ENCODE measurements at places on chromosomes 13 and 19.
A peak's percentile ranks its signal among the peaks of the same experiment; 100 is the strongest.

DNA sequence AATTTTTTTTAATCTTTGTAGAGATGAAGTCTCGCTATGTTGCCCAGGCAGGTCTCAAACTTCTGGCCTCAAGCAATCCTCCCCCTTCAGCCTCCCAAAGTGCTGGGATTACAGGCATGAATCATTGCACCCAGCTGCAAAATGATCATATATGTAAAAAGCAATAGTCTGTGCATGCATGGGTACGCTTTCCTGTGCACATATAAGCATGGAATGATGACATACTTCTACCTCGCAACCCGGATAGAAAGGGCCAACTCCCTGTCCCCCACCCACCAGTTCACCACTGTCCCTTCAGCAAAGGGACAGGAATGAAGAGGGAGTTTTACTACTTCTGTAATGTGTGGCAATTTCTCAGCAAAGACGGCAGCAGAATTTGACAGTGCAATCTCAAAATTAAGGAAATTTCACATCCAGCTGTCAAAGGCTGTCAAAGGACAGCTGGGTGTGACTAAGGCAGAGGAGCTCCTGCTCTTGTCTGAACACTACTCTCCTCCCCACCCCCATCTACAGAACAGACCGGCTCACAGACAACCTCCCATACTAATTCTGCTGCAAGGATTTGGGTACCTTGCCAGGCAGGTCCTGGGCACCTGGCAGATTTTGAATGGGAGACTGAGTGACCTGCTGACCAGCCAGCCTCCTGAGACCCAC is 95.6 kb downstream of the TSHZ3 start:
- DNase-seq, result no peak

DNA sequence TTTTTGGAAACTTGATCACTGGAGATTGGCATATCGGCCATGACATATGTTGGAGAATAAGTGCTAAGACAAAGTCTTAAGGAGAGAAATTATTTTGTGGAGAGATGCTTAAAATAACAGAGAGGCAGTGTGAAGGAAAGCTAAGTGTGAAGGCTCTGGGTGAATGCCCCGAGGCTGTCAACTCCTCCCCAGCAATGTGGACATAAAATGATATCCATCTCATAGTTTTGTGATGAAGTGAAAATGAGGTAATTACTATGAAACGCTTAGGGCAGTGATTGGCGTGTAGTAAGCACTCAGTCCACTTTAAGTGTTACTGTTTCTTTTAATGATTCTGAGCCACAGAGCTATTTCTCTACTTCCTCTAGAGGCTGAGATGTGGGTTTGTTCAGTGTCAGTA is 195.8 kb upstream of the KLF12 start:
- no peak for DNase-seq

- no peak for DNase-seq
These were observed 26.3 kb downstream of the EPS15L1 start for GRCh38 chr19:16445238-16446107.

GRCh38 chr19:52492994-52493470 is 34.4 kb upstream of the ZNF808 start:
- no peak for DNase-seq

DNA sequence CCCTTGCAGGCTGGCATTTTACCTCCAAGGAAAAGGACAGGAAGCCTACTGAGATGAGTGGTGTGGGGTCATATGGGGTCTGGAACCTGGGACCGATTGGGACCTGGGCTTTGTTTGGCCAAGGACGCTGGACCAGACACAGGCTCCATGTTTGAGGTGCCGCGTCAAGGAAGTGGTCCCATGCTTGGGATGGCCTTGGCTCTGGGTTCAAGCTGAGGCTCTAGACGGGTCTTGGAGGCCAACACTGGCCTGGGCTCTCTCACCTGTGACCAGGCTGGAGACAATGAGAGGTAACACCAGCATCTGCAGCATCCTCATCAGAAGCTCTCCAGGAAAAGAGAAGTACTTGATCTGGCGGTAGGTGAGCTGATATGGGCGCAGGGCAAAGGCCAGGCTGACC is 8.2 kb downstream of the SLC1A6 start:
- no peak for DNase-seq

DNA sequence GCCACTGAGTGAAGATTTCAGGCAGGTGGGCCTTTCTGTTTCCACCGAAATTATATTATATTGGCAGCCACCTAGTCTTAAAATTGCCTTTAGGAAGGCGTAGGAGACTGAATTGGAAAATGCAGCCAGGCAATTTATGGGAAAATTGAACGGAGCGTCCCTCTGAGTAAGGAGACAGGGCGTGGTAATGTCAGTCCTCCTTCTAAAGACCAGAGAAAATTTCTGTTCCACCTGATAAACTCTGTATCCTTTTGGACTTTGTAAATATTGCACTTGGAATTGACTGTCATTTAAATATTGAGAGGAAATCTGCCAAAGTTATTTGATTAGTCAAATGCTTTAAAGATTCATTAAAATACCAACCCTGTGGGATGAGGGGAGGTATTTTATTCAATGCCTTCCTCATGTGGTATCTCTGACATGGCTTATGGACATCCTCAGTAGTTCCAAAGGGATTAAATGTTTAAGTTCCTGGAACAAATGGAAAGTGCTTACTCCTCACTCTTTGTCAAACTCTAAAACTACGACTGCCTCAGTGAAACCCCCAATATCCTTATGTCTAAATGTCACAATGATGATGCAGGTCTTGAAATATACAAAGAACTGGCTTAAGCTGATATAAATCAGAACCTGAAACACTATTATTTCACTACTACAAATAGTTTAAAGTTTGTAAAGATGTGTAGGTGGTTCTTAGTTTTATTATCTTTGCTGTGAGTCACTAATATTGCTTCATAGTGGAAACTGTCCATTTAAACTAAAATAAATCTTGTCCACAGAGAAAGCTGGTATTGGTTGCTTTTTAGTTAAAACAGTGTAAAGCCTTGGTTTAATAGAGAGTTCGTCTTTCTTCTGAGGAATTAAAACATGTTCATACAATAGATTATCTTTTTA is 203.2 kb downstream of the FGF14 start:
- no peak for DNase-seq

GRCh38 chr13:32837307-32837972 is 178.8 kb upstream of the KL start:
- DNase-seq, result no peak

- DNase-seq, result no peak
These were observed 55.1 kb upstream of the NBEA start for GRCh38 chr13:34886987-34887386.

DNA sequence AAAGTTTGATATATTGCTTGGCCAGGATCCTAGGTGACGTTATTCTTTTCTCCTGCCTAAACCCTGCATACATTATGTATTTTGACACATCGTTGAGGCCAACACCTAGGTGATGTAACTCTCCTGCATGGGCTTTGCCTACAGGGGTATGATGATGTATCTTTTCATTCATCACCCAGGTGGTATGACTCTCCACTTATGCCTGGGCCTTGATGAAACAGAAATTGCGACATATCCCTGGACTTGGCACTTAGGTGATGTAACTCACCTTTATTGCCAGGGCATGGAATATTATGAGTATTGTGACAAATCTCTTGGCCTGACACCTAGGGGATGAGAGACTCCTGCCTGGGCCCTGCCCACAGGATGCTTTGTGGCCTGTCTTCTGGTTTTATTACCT is 18.5 kb upstream of the ZNF681 start:
- DNase-seq, result no peak

- peak; percentile 93 for DNase-seq
These were observed at the start of gene CLN5 for GRCh38 chr13:76991796-76992547. CLN5 (plus strand) TSS chr13:76992081; CDS start chr13:76992099, 18 bp downstream.

GRCh38 chr19:28367146-28367545 is 845.8 kb downstream of the UQCRFS1 start:
- no peak for DNase-seq

- no peak for DNase-seq
These were observed 5.1 kb upstream of the PCDH9 start for GRCh38 chr13:67235265-67235664.

GRCh38 chr13:95349267-95349666 is 48.0 kb upstream of the ABCC4 start:
- DNase-seq, result no peak

GRCh38 chr13:87903553-87903952 is 232.4 kb downstream of the SLITRK5 start:
- no peak for DNase-seq

GRCh38 chr13:19173752-19174151 is 7.9 kb downstream of the TUBA3C start:
- DNase-seq, result no peak

DNA sequence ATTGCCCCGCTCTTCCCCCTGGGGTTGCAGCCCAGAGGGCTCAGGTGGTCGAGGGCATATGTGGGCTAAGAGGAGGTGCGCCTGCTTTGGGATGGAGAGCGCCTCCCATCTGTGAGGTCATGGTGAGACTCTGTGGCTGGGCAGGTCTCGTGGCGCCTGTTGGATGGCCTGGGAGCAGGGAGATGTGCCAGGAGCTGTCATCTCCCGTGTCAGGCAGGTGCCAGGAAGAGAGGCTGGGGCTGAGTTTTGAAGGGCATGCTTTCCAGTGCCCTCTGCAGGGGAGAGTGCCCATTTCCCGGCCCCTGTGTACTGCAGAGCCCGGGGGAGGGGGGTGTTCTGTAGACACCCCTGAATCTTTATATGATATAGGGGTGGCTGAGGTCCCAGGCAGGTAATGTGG is 2.8 kb downstream of the WTIP start:
- no peak for DNase-seq

DNA sequence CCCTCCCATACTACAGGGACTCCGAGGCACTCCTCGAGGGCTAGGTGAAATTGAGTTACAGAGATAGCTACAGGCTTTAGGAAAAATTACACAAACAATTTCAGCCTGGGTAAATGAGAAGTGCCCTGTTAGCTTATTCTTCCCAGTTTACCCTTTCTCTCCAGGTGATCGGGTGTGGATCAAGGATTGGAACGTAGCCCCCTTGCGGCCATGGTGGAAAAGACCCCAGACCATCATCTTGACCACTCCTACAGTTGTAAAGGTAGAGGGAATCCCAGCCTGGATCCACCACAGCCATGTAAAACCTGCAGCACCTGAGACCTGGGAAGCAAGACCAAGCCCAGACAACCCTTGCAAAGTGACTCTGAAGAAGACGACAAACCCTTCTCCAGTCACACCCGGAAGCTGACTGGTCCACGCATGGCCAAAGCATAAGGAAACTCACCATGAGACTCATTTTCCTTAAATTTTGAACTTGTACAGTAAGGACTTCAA is 600.6 kb downstream of the UQCRFS1 start:
- no peak for DNase-seq

- DNase-seq, result peak; percentile 71
These were observed 5.2 kb upstream of the LMNB2 start for GRCh38 chr19:2461751-2462634.

- DNase-seq, result no peak
These were observed 65.4 kb downstream of the KL start for GRCh38 chr13:33081666-33082065.

DNA sequence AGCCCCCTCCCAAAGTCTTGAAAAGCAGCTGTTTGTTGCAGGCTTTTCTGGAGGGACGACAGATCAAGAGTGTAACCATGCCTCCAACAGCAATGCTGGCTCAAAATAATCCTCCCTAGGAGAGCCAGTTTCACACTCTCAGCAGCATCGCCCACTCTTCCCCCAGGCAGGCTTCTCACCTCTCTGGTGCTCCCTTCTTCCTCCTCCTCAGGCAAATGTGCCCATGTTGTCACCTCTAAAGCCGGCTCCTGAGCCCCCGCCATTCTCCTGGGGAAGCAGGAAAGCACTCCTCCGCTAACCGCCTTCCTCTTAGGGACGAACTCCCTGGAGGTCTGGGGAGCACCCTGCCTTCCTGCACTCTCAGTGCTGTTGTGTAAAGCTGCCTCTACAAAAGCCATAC is 98.9 kb upstream of the SGCG start:
- no peak for DNase-seq

GRCh38 chr13:76917095-76917494 is 30.9 kb upstream of the KCTD12 start:
- no peak for DNase-seq

DNA sequence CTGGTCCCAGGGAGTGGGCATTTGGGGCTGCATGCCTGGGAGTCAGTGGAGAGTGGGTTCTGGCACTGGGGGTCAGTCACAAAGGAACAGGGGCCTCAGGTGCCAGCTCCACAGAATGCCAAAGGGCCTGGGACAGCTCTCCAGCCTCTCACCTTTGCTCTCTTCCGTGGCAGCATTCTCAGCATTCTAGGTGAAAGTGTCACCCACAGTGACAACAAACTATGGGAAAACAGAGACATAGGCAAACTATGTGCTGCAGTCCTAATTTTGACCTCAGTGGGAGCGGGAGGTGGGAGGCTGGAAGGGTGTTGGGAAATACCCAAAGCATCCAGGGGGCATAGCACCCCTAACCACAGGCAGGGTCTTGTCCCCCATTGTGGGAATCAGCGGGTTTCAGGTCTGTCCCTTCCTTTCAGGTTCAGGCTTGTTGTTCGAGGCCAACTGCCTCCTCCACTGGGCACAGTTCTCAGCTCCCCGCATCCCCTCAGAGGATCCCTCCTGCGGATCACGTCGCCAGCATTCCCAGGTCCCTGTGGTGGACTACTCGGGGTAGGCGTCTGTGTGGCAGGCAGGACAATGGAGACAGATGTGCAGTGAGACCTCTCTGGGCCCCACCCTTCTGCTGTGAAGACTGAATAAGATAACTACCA is 52.4 kb downstream of the TSHZ3 start:
- DNase-seq, result no peak

- no peak for DNase-seq
These were observed 10.1 kb downstream of the RHPN2 start for GRCh38 chr19:33054623-33055022.

- no peak for DNase-seq
These were observed 253.0 kb downstream of the PCDH20 start for GRCh38 chr13:61162636-61163035.

- no peak for DNase-seq
These were observed 106.3 kb downstream of the KCTD15 start for GRCh38 chr19:33902802-33903488.

DNA sequence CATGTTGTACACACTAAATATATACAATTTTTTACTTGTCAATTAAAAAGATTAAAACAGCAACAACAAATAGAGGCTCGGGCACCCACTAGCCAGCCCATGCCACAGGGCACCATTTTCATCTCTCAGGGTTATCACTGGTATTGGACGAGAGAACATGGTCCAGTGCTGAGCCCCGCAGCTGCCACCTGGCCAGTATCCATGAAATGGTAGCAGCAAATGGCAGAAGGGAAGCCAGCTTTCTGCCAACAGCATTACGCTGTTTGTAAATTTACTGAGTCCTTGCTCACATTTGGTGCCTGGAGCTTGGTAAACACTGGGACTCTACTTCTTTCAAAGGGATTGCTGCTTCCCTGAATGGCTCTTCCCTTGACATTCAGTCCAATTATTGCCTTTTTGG is 87.9 kb upstream of the WASF3 start:
- DNase-seq, result no peak

GRCh38 chr19:28130066-28130511 is 1082.9 kb downstream of the UQCRFS1 start:
- DNase-seq, result no peak

- DNase-seq, result no peak
These were observed 3.5 kb downstream of the CEBPG start for GRCh38 chr19:33376941-33377557.
